ENCODE measurements at places on chromosomes 1 and 21.

DNA sequence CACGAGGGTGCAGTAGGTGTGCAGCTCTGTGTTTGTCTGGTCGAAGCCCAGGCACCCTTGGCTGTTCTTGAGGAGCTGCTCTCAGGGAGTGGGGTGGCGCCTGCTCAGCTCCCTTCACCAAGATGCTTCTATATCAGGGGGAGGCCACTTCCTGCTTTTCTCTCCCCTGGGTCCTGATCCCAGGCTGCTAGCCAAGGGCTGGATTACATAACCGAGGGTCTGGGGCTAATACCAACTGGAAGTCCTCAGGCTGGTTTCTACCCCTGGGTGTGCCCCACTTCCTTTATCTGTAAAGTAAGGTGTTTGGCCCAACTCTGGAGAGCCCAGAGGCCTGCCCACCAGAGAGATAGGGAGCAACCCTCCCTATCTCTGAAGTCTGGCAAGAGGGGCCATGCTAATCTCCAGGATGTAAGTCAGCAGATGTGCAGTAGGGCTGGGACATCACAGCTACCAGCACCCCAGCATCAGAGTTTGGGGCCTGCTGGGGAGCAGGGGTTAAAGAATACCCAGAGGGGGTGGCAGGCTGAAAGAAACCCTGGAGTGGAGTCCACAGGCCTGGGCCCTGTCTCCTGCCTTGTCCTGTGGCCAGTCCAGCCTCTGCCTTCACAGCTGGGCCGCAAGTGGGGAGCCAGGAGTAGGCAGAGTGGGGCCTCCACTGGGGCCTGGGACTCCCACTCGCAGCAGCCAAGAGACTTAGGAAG, 2.1 kb downstream of the SELENBP1 start:
- DNase-seq = no peak

GRCh38 chr21:16979574-16979973, 533.3 kb upstream of the CXADR start:
- DNase-seq = no peak

DNA sequence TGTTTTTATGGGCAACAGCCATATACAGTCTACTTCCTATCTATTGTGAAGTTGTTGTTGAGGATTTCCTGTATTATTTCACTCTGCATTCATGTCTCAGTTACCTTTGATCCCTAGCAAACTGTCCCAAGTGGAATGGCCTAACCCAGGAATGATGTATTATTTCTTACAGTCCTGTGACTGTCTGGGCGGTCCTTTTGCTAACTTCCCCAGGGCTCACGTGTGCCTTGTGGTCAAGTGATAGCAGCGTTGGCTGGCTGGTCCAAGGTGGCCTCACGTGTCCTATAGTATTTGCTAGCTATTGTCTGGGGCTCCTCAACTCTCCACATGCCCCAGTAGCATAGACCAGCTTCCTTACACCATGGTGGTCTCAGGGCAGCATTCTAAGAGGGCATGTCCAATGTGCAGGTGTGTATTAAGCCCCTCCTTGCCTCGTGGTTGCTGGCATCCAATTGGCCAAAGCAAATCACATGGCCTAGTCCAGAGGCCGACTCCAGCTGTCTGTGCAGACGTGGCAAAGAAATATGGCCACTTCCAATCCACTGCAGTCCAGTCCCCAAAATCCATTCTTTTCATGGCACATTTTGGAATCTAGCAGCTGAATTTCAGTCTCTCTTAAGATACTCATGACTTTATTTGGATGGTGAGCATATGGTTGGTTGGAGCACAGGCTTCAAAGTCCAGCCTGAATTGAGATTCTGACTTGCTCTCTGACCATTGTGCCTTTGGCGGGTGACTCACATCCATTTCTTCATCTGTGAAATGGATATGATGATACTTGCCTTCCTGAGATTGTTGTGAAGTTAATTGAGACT, 94.1 kb downstream of the GALNT2 start:
- no peak for DNase-seq

- DNase-seq = no peak
These were observed 295.3 kb upstream of the LYPLAL1 start for GRCh38 chr1:218878369-218878768.

- no peak for DNase-seq
These were observed 102.0 kb downstream of the CYYR1 start for GRCh38 chr21:26471099-26471471.

DNA sequence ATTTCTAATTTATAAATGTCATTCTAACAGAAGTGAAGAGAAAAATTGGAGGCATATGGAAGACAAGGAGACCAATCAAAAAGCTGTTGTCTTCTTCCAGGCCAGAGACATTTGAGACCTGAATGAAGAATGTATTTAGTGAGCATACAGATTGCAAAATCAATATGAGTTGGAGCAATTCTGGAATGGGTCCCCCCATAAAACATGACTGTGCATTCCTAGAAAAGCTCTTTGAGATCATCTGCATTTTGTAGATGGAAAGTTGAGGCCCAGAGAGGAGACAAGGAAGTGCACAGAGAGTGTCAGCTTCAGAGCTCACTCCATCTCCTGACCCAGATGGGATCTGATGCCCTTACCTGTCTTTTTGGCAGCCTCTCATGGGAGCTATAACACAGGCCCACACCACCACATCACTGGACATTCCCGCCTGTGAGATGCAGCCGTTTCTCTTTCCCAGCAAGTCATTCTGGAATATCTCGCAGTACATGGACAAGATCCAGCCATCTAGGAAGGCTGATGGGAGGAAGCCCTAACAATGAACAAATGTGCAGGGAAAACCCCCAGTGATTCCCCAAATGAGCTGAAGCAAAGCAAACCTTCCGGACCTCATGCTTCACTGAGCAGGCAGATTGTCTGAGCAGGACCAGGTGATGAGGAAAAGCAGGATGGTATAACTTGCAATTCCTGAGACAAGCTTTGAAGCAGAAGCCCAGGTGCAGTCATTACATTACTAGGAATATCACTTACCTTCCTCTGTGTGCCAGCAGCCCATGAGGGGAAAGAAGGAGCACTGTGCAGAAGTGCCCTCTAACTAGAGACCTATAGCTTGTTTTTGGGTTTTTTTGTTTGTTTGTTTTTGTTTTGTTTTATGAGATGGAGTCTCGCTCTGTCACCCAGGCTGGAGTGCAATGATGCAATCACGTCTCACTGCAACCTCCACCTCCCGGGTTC, 445.6 kb downstream of the PLPP3 start:
- DNase-seq = no peak

- no peak for DNase-seq
These were observed 97.4 kb downstream of the PATJ start for GRCh38 chr1:61839679-61840078.

DNA sequence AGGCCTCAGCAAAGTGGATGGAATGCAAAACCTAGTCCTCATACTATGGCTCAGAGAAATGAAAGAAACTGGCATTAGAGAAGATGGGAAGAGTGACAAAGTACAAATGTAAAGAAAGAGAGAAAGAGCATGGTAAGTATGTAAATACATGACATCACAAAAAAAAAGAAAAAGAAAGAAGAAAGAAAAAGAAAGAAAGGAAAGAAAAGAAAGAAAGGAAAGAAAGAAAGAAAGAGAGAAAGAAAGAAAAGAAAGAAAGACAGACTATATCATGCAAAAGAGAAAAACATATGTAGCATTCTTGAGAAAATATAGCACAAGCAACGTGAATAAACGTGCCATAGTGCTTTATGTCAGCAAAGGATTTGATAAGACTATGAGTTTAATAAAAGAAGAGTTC, 76.1 kb upstream of the CACHD1 start:
- DNase-seq = no peak

DNA sequence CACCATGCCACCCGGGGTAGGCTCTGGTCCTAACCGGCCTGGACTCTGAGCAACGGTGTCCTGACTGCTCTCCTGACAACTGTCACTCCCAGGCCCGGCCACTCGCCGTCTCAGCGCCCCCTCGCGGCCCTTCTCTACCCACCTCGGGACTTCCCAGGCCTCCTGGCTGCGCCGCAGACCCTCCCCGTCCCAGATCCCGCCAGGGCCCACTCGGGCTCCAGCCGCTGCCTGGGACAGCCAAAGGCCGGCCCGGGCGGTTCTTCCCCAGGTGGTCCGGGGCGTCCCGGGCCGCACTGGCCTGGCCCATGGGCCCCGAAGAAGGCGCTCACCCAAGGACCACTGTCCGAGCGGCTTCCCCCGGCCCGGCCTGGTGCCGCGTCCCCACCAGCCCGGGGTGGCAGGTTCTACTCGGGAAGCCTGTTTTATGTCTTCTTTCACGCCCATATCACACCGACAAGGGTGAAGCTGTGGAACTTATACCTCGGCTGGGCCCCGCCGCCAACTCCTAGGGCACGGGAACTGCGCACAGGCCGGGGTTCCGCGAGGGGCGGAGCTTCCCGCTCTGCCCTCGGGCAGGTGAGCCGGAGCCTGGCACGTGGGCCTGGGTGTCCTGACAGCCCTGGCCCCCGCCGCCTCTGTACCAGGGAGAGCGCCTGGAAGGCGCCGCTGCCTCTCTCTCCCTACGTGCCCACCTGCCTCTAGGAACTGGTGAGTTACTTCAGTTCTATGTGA, 138.3 kb downstream of the TTLL7 start:
- peak; percentile 60 for DNase-seq

Data from stimulated activated CD4-positive, alpha-beta T cell treated with anti-CD3 and anti-CD28 coated beads, Interleukin-1b, Interleukin-23, amount 100 ng/mL, for 4 hours (primary cell).